ENCODE measurements at places on chromosomes 13 and 19.

- peak; percentile 13 for DNase-seq
Observed at GRCh38 chr13:76387566-76387965, 498.6 kb downstream of the KCTD12 start.

GRCh38 chr19:19580418-19580817 lies 38.1 kb downstream of the PBX4 start:
- DNase-seq, result no peak

GRCh38 chr13:70424428-70424827 lies 316.2 kb upstream of the KLHL1 start:
- DNase-seq, result peak; percentile 46

GRCh38 chr13:19861762-19862161 lies 1.7 kb downstream of the ZMYM5 start:
- DNase-seq, result no peak

GRCh38 chr19:13906521-13906904 lies 512 bp downstream of the CC2D1A start:
- DNase-seq, result peak; percentile 78

DNA sequence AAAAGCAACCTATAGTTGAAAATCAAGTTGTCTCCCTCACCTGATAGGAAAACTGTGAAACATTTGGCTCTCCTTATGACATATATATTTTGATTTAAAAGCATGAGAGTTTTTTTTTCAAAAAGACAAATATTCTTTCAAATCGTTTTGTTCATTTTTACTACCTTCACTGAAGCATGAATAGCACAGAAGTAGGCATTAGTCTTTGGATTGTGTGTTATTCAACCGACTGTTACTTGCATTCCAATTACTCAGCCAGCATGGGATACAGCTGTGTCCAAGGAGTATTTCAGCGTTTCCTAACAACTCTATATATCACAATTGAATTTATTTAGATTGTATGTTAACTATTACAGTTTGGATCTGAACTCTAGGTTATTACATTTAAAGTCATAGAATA lies 135.2 kb downstream of the PCDH9 start:
- DNase-seq, result no peak

DNA sequence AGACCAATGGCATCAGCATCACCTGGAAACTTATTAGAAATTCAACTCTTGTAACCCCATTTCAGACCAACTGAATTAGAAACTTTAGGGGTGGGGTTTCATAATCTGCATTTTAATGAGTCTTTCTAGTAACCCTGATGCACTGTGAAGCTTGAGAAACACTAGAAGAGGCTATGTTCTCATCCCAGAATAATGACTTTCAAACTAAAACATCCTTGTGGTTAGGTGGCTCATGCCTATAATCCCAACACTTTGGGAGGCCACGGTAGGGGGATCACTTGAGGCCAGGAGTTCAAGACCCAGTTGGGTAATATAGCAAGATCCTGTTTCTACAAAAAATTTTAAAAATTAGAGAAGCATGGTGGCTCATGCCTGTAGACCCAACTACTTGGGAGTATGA lies 402.4 kb downstream of the DLEU7 start:
- no peak for DNase-seq

GRCh38 chr13:25886438-25887214 lies 165.2 kb downstream of the SHISA2 start:
- no peak for DNase-seq

GRCh38 chr13:109880371-109881346 lies 94.3 kb upstream of the IRS2 start:
- DNase-seq, result no peak

DNA sequence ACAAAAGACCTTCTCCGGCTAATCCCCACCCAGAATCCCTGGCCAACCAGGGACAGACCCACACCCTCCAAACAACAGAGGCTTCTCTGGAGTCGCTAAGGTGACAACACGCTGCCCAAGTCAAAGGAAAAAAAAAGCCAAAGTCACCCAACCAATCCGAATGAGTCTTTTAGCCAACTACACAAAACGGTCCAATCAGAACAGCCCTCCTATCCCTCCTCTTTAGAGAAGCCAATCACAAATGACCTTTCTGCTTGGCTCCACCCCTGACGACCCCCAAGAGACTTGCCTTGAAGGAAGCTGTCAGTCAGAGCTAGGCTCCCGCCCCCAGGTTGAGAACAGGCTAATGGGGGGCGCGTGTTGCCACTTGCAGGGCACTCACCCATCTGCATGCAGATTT lies 6.6 kb upstream of the FBXW9 start:
- no peak for DNase-seq

DNA sequence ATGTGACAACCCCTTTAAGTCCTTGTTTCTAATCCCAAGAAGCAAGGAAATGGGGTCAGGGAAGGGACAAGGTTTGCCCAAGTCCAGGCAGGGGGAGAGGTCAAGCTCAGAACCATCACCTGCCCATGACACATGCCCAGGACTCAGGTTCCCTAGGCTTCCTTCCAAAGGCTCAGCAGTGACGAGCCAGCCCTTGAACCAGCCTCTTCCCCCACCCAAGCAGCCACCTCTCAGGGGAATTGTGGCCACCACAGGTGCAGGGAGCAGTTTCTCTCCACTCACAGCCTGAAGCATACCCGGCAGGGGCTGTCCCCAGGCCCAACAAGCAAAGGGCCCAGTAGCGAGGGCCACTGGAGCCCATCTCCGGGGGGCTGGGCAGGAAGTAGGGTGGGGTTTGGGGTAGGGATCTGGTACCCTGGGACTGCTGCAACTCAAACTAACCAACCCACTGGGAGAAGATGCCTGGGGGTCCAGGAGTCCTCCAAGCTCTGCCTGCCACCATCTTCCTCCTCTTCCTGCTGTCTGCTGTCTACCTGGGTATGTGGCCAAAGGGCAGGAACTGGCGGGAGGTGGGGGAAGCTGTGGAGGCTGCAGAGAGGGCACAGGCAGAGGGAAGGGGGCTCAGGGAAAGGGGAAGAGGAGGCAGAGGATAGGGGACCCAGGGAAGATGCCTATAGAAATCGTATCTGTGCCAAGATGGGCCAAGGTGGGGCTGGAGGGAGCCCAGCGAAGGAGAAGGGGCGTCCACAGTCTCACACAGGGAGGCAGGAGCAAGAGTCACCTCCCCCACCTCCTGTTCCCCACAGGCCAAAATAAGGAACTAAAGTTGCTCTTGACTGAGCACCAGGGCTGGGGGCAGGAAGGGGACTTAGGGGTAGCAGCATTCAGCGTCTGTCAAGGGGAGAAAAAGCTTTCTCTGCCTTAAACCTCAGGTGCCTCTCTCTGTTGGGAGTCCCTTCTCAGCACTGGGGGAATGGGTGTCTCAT lies at the start of gene CD79A:
Gene CD79A, plus strand, starts transcription at position 433 of the 986 bp plus-strand sequence. Its CDS starts 26 bp downstream, at position 459.
- peak; percentile 82 for DNase-seq

- no peak for DNase-seq
Observed at GRCh38 chr13:52975969-52976368, 52.6 kb upstream of the OLFM4 start.

GRCh38 chr13:90618133-90618532 lies 729.4 kb upstream of the MIR17HG start:
- no peak for DNase-seq

GRCh38 chr13:50670847-50671496 lies 172.5 kb downstream of the DLEU7 start:
- DNase-seq, result no peak

DNA sequence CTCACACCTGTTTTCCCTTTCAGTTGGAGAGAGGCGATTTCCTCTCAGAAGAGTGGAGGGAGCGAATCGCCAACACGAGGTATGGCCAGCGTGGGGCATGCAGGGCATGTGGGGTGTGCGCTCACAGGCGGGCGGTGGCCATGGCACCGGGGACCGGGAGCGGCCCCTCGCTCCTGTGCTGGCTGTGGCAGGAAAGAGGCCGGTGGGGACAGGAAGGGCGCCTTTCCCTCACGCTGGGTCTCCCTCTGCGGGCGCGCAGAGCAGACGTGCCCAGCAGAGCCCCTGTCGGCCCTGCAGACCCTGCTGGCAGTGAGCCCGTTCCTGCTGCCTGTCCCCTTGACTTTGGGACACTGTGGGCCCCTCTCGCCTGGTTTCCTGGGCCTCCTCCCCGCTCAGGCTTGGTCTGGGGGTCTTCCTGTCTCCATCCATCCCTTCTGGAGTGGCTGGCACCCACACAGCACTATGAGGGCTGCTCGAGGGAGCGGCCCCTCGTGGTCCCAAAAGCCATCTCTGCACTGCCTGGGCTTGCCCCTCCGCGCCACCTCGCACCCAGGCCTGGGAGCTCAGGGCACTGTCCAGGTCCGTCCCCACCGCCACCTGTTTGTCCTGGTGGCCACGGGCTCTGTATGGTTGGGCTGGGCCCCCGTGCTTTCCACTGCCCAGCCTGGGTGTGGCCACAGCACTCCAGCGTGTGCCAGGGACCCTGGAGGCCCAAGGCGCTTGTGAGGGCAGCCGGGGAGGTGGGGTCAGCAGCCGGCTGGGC lies 36.1 kb downstream of the PLEKHJ1 start:
- DNase-seq, result no peak

DNA sequence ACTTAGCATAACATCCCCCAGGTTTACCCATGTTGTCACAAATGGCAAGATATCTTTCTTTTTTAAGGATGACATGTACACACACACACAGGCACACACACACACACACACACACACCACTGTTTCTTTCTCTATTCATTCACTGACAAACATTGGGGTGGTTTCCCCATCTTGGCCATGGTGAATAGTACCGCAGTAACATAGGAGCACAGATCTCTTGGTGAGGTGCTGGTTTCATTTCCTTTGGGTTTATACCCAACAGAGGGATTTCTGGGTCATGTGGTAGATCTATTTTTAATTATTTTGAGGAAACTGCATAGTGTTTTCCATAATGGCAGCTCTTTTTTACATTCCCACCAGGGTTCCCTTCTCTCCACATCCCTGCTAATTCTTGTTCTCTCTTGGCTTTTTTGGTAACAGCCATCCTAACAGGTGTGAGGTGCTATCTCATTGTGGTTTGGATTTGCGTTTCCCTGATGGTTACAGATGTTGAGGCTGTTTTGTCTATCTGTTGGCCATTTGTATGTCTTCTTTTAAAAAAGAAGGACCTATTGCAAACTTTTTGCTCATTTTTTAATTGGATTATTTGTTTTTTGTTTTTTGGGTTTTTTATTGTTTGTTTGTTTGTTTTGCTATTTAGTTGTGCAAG lies 251.7 kb upstream of the IRS2 start:
- DNase-seq, result no peak

GRCh38 chr19:12783849-12784393 lies 7.4 kb upstream of the JUNB start:
- DNase-seq, result no peak

DNA sequence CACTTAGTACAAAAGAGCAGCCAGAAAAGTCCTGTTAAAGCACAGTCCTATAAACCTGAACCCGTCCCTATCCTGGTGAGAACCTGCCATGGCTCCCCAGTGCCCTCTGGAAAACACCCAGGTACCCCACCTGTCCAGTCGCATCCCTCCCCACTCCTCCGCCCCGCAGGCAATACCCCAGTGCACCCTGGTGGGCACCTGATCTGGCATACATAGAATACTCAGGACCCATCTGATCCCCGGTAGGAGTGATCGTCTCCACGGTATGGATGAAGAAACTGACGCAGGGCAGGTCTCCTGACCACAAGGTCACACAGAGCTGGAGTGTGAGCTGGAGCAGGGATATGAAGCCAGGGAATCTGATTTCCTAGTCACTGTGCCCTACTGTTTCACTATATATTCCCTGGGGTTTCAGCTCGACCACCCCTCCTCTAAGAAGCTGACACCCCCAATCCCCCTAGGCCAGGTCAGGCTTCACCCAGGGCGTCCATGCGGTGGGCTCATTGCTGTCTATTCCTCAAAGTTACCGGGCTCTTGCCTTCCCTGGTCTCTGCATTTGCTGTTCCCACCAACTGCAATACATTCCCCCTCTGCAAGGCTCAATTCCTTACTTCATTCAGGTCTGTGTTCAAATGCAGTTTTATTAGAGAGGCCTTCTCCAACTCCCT lies 12.6 kb downstream of the FBXO46 start:
- DNase-seq, result peak; percentile 57

DNA sequence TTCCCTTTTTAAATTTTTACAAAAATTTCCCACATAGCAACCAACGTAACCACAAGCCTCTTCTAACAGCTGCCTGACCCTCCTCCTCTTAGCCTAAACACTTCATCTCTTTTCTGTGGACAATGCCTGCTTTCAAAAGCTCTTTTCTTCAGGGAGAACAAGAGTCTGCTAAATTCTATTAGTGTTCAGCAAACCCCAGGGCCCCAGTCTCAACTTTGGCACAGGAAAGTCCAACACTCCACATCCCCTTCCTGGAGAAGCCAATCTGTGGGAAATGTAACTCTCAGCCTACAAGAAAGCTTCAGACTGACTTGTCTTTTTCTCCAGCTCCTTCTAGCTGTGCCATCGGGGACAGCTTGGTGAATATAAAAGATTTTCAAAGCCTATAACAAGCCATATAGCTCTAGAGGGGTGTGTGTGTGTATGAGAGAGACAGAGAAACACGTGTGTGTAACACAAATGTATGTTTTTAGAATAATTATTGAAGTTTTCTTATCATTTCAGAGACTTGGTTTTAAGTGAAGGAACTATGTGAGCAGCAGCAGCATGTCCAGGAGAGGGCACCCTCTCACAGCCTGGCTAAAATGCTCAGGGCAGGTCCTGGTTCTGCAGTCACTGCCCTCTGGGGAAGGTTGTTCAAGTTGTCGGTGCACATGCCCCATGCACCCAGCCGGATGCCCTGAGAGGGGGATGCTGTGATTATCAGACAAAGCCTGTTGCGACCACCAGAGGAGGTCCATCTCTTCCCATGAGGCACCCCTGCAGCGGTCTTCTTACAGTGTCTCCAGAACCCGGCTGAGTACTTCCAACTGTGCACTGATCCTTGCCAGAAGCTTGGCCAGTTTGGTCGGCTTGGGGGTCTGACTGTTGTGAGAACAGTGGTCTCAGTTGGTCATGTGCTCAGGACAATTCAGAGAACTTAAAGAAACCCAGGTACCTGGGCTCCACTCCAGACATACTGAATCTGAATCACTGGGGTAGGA lies 34.4 kb downstream of the CCDC70 start:
- peak; percentile 72 for DNase-seq

DNA sequence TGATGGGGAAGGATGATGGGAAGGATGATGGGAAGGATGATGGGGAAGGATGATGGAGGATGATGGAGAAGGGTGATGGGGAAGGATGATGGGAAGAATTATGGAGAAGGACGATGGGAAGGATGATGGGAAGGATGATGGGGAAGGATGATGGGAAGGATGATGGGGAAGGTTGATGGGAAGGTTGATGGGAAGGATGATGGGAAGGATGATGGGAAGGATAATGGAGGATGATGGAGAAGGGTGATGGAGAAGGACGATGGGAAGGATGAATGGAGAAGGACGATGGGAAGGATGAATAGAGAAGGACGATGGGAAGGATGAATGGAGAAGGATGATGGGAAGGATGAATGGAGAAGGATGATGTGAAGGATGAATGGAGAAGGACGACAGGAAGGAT lies 13.5 kb downstream of the C2CD4C start:
- DNase-seq, result no peak

GRCh38 chr19:6739883-6740588 lies 556 bp downstream of the TRIP10 start:
- peak; percentile 40 for DNase-seq

- DNase-seq, result no peak
Observed at GRCh38 chr19:35620001-35620400, 7.5 kb downstream of the HAUS5 start.

Measured in OCI-M1 (cell line).